ENCODE measurements at places on chromosomes 13 and 19. TPM values are rescaled to one million over a fixed set of nuclear protein-coding genes. Genes with fewer than 3 reads are reported as not detected.

The WDR83 gene
- total RNA-seq = 12.6 TPM

The SIGLEC8 gene
- not detected for total RNA-seq

The ZNF724 gene
- 4.0 TPM for total RNA-seq

The FFAR1 gene
- total RNA-seq = not detected

The KMT5C gene
- 6.2 TPM for total RNA-seq

The KLHL1 gene
- total RNA-seq = not detected

The C3 gene
- total RNA-seq = 4.5 TPM

The CDC34 gene
- 109 TPM for total RNA-seq

The ZNF569 gene
- 3.7 TPM for total RNA-seq

The IZUMO2 gene
- not detected for total RNA-seq

The KL gene
- 0.25 TPM for total RNA-seq

The LCP1 gene
- 0.38 TPM for total RNA-seq

The C19orf33 gene
- total RNA-seq = 34.5 TPM

The ZNF497 gene
- total RNA-seq = 0.81 TPM

The TEX26 gene
- total RNA-seq = not detected

The SIGLEC9 gene
- total RNA-seq = not detected

The PABPC3 gene
- under 0.01 TPM for total RNA-seq

The PRR22 gene
- total RNA-seq = 0.13 TPM

The SEMA6B gene
- total RNA-seq = 136 TPM

The CARD8 gene
- 92.1 TPM for total RNA-seq

The RYR1 gene
- not detected for total RNA-seq

Data from bladder microvascular endothelial cell (primary cell).